ENCODE measurements at places on chromosomes 1 and 21. TPM values are rescaled to one million over a fixed set of nuclear protein-coding genes. Genes with fewer than 3 reads are reported as not detected.

DNA sequence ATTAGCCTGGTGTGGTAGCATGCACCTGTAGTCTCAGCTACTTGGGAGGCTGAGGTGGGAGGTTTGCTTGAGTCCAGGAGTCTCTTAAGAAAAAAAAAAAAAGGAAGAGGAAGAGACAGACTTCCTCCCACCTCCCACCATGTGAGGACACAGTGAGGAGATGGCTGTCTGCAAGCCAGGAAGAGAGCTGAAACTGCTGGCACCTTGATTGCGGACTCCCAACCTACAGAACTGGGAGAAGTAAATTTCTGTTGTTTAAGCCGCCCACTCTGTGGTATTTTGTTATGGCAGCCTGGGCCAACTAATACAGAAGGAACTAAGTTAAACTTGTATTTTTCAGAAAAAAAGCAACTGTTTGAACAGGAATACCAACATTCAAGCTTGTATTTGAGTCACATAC lies 21.7 kb downstream of the DOP1B start:
- no peak for DNase-seq

Gene PIK3C2B
- 17.4 TPM for total RNA-seq

- DNase-seq = no peak
Observed at GRCh38 chr21:38472412-38473108, 25.7 kb downstream of the ERG start.

Gene CAPN9
- not detected for total RNA-seq

DNA sequence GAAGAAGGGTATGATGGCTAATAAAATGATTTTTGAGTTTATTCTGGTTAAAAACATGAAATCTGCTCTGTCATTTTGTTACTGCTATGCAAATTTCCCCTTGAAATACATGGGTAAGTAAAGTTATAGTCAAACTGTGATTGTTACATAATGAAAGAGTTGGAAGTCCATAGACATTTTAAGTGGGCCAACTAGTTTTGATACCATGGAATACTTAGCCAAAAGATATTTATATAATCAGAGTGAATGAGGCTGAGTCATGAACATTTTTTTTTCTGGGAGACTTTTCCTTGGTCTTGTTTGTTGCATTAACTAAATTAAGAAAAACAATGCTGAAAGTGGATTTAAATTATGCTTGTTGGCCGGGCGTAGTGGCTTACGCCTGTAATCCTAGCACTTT lies 58.2 kb upstream of the MPC2 start:
- DNase-seq = no peak

- no peak for DNase-seq
Observed at GRCh38 chr1:6546326-6546725, 8.0 kb downstream of the NOL9 start.

- DNase-seq = no peak
Observed at GRCh38 chr1:221149555-221150075, 270.4 kb downstream of the HLX start.

Data from HCT116 (cell line).